ENCODE measurements at places on chromosomes 4 and X.

- no peak for DNase-seq
Observed at GRCh38 chrX:50697691-50698090, 116.3 kb downstream of the SHROOM4 start.

GRCh38 chr4:23920716-23921446, 31.0 kb upstream of the PPARGC1A start:
- no peak for DNase-seq

DNA sequence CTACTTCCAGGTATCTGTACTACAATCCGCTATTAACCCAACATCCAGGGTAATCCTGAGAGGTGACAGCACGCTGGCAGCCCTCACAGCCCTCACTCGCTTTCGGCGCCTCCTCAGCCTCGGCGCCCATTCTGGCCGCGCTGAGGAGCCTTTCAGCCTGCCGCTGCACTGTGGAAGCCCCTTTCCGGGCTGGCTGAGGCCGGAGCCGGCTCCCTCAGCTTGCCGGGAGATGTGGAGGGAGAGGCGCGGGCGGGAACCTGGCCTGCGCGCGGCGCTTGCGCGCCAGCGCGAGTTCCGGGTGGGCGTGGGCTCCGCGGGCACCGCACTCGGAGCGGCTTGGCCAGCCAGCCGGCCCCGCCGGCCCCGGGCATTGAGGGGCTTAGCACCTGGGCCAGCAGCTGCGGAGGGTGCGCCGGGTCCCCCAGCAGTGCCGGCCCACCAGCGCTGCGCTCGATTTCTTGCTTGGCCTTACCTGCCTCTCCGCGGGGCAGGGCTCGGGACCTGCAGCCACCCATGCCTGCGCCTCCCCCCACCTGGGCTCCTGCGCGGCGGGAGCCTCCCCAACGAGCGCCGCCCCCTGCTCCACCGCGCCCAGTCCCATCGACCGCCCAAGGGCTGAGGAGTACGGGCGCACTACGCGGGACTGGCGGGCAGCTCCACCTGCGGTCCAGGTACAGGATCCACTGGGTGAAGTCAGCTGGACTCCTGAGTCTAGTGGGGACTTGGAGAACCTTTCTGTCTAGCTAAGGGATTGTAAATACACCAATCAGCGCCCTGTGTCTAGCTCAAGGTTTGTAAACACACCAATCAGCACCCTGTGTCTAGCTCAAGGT, 87.3 kb downstream of the PRSS12 start:
- no peak for DNase-seq

GRCh38 chr4:75612306-75612705, 18.0 kb downstream of the CDKL2 start:
- no peak for DNase-seq

Measured in hematopoietic multipotent progenitor cell treated with erythropoietin and hydrocortisone succinate and interleukin-3 and kit ligand, for 15 days (in vitro differentiated cells).